Mucosa of descending colon (tissue), 3 donors: ENCODE measurements at places on chromosomes 13 and 19. TPM values are rescaled to one million over a fixed set of nuclear protein-coding genes. Genes with fewer than 3 reads are reported as not detected.
A peak's percentile ranks its signal among the peaks of the same experiment; 100 is the strongest.

GRCh38 chr19:10927730-10928562 lies 493 bp downstream of the YIPF2 start:
- DNase-seq: no peak

ZNF888 gene
- total RNA-seq: 20.5 TPM

- DNase-seq: peak; percentile 14
These were observed 11.7 kb upstream of the KL start for GRCh38 chr13:33004511-33004910.

GRCh38 chr19:12880551-12881171 lies 588 bp downstream of the DNASE2 start:
- no peak for DNase-seq

DNA sequence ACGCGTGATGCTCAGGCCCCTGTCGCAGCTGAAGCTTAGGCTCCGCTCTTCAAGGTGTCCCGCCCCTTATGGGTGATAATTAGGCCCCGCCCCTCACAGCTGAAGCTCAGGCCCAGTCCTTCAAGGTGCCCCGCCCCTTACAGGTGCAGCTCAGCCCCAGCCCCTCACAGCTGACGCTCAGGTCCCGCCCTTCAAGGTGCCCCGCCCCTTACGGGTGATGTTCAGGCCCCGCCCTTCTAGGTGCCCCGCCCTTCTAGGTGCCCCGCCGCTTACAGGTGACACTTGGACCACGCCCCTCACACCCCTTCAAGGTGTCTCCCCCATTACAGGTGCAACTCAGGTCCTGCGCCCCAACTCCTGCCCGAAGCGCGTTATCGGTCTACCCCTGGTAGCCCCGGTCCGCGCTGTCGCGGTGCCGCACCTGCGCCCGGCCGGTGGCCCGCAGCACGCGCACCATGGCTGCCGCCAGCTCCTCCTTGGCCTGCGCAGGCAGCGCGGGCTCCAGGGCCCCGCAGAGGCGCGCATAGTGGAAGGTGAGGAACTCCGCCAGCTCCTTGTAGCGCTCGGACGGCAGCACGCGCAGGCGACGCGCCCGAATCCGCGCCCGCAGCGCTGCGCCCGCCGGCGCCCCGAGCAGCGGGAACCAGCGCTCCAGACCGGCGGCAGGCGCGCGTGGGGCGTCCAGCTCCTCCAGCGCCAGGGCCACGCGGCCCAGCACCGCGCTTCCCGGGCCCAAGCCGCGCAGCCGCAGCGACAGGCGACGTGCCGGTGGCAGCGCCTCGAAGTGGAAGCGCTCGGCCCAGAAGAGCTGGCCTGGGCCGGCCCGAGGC lies 7.3 kb downstream of the RASAL3 start:
- DNase-seq: no peak

- DNase-seq: peak; percentile 62
These were observed at the start of gene LRRC25 for GRCh38 chr19:18397242-18398202. Gene LRRC25 (minus strand): TSS chr19:18397622. CDS start chr19:18396963, 659 bp downstream.

SLC46A3 gene
- total RNA-seq: 65.5 TPM

DNA sequence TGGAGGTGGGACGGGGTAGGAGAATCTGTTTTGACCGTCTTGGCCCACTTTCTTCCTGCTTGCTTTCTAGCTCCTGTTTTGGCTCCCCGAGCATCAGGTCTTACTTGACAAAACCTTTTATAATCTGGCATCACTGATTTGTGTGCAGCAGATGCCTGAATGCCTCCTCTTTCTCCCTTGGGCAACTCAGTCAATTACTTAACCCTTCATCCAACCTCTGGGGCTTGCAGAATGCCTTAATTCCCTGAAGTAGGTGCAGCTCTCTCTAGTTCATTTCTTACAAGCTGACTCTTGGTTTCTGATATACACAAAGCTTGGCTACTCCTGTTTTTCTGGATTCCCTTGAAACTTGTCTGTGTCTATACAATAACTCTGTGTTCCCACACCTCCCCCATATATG lies 5.7 kb upstream of the NUP58 start:
- DNase-seq: no peak

GRCh38 chr19:1270213-1270853 lies 1.2 kb downstream of the CIRBP start:
- no peak for DNase-seq

GRCh38 chr19:45234089-45234869 lies 10.9 kb downstream of the EXOC3L2 start:
- DNase-seq: no peak

LGALS14 gene
- not detected for total RNA-seq

DNA sequence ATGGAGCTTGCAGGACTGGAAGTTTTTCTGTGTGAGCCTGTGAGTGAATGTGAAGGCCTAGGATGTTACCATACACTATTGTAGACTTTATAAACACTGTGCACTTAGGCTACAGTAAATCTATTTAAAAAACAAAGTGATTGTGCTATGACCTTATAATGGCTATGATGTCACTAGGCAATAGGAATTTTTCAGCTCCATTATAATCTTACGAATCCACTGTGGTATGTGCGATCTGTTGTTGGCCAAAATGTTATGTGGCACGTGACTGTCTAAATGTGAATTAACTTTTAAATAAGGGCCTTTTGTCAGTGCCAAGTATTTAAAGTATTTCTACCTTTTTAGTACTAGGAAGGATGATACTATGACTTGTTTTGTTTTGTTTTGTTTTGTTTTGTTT lies 54.9 kb downstream of the DPY19L3 start:
- no peak for DNase-seq

GRCh38 chr19:10517760-10518443 lies 655 bp upstream of the S1PR5 start:
- no peak for DNase-seq

GRCh38 chr13:44155422-44156293 lies 218.0 kb upstream of the SERP2 start:
- peak; percentile 61 for DNase-seq

CEACAM21 gene
- total RNA-seq: 1.9 TPM

DNA sequence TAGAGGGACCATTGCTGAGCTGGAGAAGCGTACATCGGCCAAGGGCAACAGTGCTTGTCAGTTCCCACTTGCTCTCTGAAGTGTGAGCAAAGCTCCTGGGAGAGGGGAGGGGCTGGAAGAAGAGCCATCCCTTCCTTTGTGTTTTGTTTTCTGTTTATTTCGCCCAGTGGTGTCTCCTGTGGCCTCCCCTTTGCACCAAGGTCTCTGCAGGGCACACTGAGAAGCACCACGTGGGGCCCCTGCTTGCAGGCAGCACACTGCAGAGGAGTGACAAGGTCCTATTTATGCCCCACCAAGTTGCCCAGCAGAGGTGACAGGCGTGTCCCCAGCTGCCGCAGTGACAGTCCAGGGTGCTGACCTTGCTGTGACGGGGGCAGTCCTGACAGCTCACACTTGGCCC lies 24.0 kb downstream of the GRIN2D start:
- no peak for DNase-seq

DNA sequence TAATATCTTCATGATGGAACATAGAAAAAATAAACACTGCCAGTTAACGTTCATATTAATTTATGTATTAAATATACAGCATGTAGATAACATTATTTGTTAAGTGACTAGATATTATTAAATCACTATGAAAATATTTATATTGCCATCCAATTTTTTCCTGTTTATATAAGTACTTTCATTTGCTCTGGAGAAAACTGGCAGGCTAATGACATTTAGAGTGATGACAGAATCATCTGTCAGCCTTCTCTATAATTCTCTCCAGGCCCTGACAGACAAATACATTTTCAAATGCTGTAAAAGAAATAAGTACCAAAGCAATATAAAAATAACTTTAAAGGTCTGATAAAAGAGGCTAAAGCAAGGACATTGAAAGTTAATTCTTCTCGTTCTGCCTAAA lies 2556.7 kb upstream of the PCDH20 start:
- DNase-seq: no peak

- DNase-seq: no peak
These were observed 755.3 kb downstream of the UQCRFS1 start for GRCh38 chr19:28457620-28458019.

VSTM2B gene
- total RNA-seq: not detected

DNA sequence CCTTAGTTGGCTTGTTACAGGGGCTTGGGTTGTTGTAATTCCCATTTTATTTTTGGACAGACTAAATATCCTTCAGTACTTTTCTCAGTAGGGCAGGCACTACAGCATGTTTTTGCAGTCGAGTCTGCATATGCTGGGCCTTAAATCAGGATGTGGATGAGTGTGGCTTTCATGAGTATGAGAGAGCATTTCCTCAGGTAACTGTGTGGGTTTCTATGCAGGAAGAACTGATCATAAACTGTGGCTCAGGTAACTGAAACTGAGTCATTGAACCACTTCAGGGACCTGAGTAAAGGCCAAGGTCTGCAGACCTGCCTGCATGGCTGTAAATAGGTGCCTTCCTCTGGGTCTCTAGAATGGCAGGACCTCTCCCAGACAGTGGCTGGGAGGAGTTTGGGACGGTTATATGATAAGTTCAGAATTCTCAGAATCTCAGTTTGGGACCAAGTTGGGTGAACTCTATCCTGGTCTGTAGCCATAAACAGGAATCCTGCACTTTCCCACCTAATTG lies 112.1 kb downstream of the ZNF737 start:
- no peak for DNase-seq

GRCh38 chr13:23470790-23471614 lies 37.5 kb upstream of the SACS start:
- DNase-seq: no peak

ZNF829 gene
- total RNA-seq: 0.99 TPM

SYT5 gene
- 2.9 TPM for total RNA-seq

FGF22 gene
- not detected for total RNA-seq

RNF225 gene
- not detected for total RNA-seq

DNA sequence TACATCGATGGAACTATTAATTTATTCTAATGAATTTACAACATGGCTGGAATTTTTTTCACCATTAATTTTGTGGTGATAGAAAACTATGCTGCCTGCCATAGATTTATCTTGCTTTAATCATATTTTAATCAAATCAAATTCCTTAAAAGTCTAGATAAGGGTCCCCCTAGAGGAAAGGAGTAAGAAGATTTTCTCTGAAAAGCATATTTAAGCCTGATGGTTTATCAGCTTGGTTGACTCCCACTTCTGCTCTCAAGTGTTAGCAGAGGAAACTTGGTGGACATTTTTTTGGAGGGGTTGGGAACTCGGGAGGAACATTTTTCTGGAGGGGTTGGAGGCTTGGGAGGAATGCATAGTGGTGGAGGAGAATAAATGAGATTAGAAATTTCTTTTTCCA lies 253.3 kb downstream of the KCNRG start:
- no peak for DNase-seq

DNA sequence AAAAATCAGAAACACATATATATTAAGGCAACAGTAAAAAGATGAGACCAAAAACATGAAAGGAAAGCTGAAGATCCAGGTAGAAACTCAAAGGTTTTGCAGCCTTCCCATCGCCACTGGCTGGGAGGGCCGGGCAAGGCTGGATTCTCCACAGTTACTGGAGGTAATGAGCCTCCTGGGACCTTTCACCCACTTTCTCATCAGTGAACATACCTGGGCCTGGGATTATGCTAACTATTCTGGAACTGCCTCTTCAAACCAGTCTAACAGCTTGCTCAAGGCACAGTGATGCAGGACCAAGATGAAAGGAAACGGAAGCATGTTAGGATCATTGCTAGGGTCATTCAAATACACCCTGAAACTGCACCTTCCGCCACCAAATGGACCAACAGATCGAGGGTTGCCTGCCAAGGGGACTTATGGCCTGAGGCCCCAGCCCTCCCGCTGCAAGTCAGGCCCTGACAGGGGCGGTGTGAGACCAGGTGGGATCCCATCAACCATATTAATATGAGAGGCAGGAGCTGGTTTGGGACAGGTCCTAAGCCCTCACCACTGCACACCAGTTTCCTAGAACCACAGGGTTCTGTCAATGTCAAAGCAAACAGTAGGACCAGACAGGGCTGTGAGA lies 28.4 kb upstream of the ATP12A start:
- no peak for DNase-seq

ADAMTSL5 gene
- 2.7 TPM for total RNA-seq

KIR3DL1 gene
- not detected for total RNA-seq

GRCh38 chr13:77810430-77810829 lies 108.2 kb downstream of the EDNRB start:
- no peak for DNase-seq

FKRP gene
- total RNA-seq: 10.7 TPM

- no peak for DNase-seq
These were observed at the start of gene AKT2 for GRCh38 chr19:40284501-40285352. Gene AKT2 (minus strand): TSS chr19:40285345. CDS start chr19:40265267, 20,078 bp downstream.

- DNase-seq: no peak
These were observed 74.7 kb downstream of the SERP2 start for GRCh38 chr13:44448373-44448772.

DNA sequence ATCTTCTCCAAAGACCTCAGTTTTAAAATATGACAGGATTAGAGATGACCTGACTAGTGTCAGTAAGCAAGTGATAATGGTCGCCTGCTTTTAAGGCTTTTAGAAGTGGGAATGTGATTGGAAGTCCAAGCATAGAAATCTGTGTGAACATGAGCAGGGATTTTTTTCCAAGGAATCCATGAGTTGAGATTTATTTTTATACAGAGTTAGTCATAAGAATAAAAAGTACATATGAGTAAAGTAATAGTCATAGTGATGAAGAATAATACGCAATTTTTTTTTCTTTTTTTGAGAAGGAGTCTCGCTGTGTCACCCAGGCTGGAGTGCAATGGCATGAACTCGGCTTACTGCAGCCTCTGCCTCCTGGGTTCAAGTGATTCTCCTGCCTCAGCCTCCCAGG lies 1.6 kb downstream of the ZNF546 start:
- DNase-seq: no peak

GRCh38 chr19:13707915-13708314 lies 56.4 kb upstream of the MRI1 start:
- DNase-seq: no peak

GRCh38 chr13:51225029-51225428 lies 2.8 kb downstream of the FAM124A start:
- no peak for DNase-seq

DNA sequence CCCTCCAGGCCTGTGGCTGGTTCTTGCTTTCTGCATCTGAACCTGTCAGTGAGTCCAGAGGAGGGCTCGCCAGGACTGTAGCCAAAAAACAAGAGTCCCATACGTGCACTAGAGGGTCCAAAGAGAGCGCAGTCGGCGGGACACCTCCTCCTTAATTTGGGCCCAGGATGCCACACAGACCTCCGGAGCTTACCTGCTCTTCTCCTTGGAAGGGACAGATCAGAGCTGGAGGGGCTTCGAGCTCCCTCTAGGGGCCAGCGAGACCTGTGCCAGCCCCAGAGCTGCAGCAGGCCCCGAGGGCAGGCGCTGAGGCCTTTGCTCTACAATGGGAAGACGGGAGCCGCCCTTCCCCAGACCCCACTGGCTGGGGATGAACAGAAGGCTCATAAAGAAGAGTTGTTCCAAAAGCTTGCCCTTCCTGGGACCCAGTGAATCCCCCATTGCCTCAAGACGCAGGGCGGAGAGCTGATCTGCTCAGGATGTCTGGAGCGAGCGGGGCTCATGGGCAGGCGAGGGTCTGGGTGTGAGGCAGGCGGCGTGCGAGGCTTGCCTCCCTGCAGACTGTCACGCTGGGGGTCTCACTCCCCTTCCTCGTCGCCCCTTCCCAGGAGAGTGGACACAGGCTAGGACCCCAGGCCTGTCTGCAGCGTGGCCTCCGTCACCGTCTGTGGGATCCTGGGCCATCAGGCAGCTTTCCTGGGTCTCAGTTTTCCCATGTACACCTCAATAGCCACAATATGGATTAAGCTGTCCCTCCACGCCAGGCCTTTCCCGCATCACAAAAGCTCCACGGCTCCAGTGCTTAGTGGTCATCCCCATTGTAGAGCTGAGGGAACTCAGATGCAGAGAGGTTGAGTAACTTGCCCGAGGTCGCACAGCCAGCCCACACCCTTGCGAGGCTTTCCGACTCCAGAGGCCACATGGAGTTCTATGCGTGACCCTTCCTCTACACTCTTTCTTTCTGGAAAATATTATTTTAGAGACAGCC lies 46.9 kb upstream of the VSTM2B start:
- DNase-seq: no peak
